ENCODE measurements at places on chromosomes 12 and 14. TPM values are rescaled to one million over a fixed set of nuclear protein-coding genes. Genes with fewer than 3 reads are reported as not detected.

GRCh38 chr14:34081576-34082136, 130.8 kb upstream of the EGLN3 start:
- peak overlapping the region; percentile 68 for H3K27ac ChIP-seq
- H3K4me3 ChIP-seq, result no peak overlapping the region
- no peaks in the 10 kb centered on the region for H3K36me3 ChIP-seq

The DBX2 gene
- total RNA-seq, result not detected

DNA sequence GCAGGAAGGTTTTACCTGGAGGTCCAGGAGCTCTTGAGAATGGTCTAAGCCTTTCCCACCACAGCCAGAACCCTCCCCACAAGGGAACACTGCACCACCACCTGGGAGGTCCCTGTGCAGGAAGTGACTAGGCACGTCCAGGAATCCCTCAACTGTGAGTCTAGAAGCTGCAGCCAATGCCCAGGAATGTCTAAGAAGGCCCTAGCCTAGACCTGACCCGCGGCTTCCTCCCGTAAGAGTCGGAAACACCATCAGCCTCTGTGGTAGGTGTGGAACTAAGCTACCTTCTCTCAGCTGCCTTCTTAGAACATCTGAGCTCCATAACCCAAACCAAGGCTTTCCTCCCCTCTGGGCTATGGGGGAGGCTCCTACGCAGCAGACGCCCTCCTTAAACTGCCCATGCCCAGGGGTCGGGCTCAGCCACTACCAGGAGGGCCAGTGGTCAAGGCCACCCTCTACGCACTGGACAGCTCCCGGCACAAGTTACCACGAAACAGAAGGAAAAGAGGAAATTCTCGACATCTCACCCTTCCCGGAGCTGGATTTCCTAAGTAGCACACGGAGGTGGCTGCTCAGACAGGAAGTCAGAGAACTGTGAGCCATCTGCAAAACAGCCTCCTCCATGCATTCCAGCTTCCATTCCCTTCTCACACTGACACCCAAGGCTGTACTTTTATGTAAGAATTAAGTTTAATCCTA, 25.5 kb downstream of the ZFYVE21 start:
- no peaks in the 10 kb centered on the region for H3K27me3 ChIP-seq
- no peak overlapping the region for H3K4me3 ChIP-seq
- H3K4me1 ChIP-seq, result no peaks in the 10 kb centered on the region
- DNase-seq, result peak; percentile 5
- peaks cover 12% of the 10 kb centered on the region for H3K36me3 ChIP-seq
- no peak overlapping the region for H3K27ac ChIP-seq

DNA sequence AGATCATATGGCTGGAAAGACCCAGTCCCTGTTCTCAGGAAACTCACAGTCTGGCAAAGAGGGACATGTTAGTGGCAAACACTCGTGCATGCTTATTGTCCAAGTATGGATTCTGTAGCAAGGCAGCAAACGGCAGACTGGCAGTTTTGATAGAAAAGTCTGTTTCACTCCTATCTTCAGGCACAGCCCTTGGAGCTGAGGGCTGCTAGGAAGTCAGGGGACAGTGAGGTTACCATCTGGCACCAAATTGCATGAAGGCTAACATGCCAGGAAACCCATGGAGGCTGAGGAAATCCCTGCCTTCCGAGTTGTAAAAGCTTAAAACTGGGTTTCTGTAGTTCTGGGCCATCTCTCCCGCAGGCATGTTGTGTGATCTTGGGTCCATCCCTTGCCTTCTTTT, 32.9 kb downstream of the CALM1 start:
- DNase-seq, result no peak
- no peak overlapping the region for H3K27ac ChIP-seq
- H3K27me3 ChIP-seq, result no peaks in the 10 kb centered on the region
- no peak overlapping the region for H3K4me3 ChIP-seq

The GLIPR1L2 gene
- total RNA-seq, result 1.1 TPM

The C12orf56 gene
- not detected for total RNA-seq

DNA sequence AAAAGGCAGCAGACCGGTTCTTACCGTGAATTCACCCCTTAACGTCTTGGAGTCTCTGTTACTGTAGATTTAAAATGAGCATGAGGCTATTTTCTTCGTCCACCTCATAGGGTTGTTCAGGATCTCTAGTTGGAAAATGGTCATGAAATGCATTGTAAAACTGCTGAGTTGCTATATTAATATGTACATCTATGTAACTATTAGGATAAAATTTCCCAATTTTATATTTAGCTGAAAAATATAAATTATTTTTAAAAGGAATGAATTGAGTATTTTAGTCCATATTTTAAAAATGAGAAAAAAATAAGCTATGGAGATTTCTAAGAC, 272.7 kb downstream of the ALG10B start:
- no peak overlapping the region for H3K4me3 ChIP-seq
- H3K4me1 ChIP-seq, result no peaks in the 10 kb centered on the region
- no peaks in the 10 kb centered on the region for H3K36me3 ChIP-seq
- no peak for DNase-seq
- H3K27me3 ChIP-seq, result no peaks in the 10 kb centered on the region
- H3K27ac ChIP-seq, result no peak overlapping the region

The LGMN gene
- total RNA-seq, result 27.2 TPM

DNA sequence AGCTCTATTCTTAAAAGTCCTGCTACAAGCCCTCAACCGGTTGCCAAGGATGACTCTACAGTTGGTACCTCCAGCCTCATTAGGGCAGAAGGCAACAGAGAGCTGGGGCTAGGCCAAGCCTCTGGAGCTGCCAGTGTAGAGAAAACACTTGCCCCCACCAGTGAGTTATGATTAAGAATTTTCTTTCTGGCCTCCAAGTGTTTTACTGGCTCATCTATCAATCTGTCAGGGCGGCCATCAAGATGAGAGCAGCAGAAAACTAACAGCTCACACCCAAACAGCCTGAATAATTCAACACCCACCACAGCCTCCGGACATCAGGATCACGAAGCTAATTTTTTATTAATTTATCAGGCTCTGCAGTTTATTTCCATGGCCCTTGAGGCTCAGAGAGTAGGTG, 40.7 kb upstream of the CMKLR1 start:
- H3K4me3 ChIP-seq, result no peak overlapping the region
- no peak overlapping the region for H3K27ac ChIP-seq
- no peaks in the 10 kb centered on the region for H3K27me3 ChIP-seq

GRCh38 chr14:101862177-101862576, 100.7 kb downstream of the PPP2R5C start:
- no peak overlapping the region for H3K27ac ChIP-seq
- no peaks in the 10 kb centered on the region for H3K4me1 ChIP-seq
- H3K4me3 ChIP-seq, result no peak overlapping the region
- no peaks in the 10 kb centered on the region for H3K27me3 ChIP-seq

The ADSS1 gene
- total RNA-seq, result 4.1 TPM

DNA sequence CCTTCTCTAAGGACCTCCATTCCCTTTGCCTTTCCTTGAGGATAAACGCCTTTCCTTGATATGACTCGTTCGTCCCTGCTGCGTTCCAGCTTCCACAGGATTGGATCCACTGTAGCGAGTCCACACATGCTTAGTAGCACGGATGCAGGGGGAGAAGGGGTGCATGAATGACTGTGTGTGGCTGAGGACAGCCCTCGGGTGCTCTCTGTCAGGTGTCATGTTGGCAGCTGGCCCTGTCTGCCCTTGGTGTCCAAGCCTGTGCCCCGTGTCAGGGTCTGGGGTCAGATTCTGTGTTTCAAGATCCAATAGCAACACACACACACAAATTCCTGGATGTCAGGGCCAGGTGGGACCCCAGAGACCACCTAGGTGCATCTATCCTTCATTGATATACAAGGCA, 17.5 kb upstream of the KRT80 start:
- H3K27me3 ChIP-seq, result no peaks in the 10 kb centered on the region
- peaks cover 7% of the 10 kb centered on the region for H3K4me1 ChIP-seq
- H3K27ac ChIP-seq, result no peak overlapping the region
- DNase-seq, result peak; percentile 57

DNA sequence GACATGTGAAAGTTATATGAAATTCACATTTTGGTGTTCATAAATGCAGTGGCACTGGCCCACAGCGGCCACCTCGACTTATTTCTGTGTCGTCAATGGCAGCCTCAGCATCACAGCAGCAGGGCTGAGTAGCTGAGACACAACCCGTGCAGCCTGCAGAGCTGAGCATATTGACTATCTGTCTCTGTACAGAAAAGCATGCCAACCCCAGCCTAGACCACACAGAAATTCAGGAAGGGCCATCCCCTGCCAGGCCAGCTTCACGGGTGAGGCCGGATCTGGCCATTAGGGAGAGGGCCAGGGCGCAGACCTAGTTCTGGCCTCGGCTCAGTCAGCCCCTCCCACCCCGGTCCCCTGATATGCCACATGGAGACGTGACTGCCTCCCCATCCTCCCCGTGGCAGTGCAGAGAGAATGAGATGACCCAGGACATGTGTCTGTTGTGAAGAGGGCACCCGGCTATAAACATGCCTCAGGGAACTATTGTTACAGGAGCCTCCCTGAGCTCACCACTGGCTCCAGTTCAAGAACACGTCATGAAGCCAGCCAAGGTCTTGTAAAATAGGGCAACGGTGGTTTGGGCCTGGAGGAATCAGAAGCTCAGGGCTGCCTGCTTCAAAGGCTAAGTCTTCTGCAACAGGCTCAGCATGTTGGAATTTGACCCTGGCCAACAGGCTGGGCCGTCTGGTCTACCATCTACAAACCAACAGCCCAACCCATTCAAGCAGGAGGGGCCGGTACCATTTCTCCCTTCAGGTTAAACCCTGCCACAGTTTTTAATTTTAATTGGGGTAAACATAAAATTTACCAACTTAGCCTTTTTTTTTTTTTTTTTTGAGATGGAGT, 25.5 kb downstream of the SCARB1 start:
- H3K36me3 ChIP-seq, result no peaks in the 10 kb centered on the region
- no peaks in the 10 kb centered on the region for H3K27me3 ChIP-seq
- H3K4me1 ChIP-seq, result peaks cover 14% of the 10 kb centered on the region
- peak overlapping the region; percentile 64 for H3K27ac ChIP-seq
- H3K4me3 ChIP-seq, result no peak overlapping the region

GRCh38 chr14:56975521-56975920, 165.2 kb upstream of the OTX2 start:
- H3K4me1 ChIP-seq, result no peaks in the 10 kb centered on the region
- no peaks in the 10 kb centered on the region for H3K27me3 ChIP-seq
- no peaks in the 10 kb centered on the region for H3K36me3 ChIP-seq
- no peak for DNase-seq

Data from pancreas (tissue), 10 donors.